Esophagus squamous epithelium (tissue), 5 donors: ENCODE measurements at places on chromosomes 2 and 18.

- H3K4me3 ChIP-seq, result no peak overlapping the region
- no peaks in the 10 kb centered on the region for H3K36me3 ChIP-seq
- no peaks in the 10 kb centered on the region for H3K4me1 ChIP-seq
- no peak overlapping the region for H3K27ac ChIP-seq
- no peaks in the 10 kb centered on the region for H3K27me3 ChIP-seq
Measured at GRCh38 chr2:181304011-181304844, 153.0 kb upstream of the ITGA4 start.

DNA sequence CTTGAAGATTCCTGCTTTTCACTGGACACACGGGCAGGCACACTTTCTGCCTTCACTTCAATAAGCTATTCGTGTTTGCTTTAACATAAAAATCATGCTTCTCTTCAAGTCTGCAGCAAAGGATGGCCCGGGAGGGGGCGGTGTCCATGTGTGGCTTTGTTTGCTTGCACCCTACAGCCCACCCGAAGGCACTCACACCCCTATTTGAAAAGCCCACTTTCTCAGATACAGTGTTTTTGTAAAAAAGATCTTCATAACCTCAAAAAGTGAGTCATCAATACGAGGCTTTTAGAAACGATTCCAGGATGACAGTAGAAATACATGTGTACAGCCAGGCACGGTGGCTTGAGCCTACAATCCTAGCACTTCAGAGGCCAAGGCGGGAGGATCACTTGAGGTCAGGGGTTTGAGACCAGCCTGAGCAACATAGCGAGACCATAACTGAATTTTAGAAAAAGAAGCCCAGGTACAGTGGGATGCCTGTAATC is 36.5 kb upstream of the HPCAL1 start:
- H3K4me1 ChIP-seq, result no peaks in the 10 kb centered on the region
- H3K36me3 ChIP-seq, result no peaks in the 10 kb centered on the region
- H3K4me3 ChIP-seq, result no peak overlapping the region
- H3K27ac ChIP-seq, result no peak overlapping the region
- H3K27me3 ChIP-seq, result no peaks in the 10 kb centered on the region

- DNase-seq, result no peak
- no peaks in the 10 kb centered on the region for H3K36me3 ChIP-seq
- peaks cover 19% of the 10 kb centered on the region for H3K4me1 ChIP-seq
- H3K27ac ChIP-seq, result no peak overlapping the region
- peaks cover 11% of the 10 kb centered on the region for H3K27me3 ChIP-seq
- H3K4me3 ChIP-seq, result no peak overlapping the region
Measured at GRCh38 chr2:231927566-231927890, 1.3 kb upstream of the NPPC start.

DNA sequence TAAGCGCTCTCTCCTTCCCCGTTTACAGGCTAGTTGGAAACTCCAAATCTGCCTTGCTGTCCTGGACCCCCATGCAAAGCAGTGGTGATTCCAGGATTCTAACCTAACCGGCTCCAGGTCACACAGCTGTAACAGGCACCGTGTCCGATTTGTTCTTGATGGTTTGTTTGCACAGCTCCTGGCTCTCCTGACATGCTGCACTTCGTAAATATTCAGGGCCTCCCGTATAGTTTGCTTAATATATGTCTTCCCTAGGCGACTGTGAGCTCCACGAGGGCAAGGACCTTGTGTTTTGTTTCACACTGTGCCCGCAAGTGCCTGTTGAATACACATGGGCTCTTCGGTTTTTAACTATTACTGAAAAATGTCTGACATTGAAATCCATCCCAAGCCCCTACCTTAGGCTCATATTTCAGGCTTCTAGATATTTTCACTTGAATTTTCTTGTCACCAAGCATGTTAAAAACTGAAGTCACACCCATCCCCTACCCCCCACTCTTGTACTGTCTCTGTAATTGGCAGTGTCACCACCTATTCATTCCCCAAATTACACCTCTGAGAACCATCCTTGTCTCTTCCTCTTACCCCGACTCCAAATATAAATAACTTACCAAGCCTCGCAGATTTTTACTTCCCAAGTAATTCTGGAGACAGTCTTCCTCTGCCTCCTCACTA is 1.0 kb upstream of the PUM2 start:
- DNase-seq, result no peak
- H3K4me1 ChIP-seq, result peaks cover 48% of the 10 kb centered on the region
- H3K4me3 ChIP-seq, result peak overlapping the region; percentile 97
- H3K36me3 ChIP-seq, result peaks cover 5% of the 10 kb centered on the region
- H3K27ac ChIP-seq, result peak overlapping the region; percentile 99

DNA sequence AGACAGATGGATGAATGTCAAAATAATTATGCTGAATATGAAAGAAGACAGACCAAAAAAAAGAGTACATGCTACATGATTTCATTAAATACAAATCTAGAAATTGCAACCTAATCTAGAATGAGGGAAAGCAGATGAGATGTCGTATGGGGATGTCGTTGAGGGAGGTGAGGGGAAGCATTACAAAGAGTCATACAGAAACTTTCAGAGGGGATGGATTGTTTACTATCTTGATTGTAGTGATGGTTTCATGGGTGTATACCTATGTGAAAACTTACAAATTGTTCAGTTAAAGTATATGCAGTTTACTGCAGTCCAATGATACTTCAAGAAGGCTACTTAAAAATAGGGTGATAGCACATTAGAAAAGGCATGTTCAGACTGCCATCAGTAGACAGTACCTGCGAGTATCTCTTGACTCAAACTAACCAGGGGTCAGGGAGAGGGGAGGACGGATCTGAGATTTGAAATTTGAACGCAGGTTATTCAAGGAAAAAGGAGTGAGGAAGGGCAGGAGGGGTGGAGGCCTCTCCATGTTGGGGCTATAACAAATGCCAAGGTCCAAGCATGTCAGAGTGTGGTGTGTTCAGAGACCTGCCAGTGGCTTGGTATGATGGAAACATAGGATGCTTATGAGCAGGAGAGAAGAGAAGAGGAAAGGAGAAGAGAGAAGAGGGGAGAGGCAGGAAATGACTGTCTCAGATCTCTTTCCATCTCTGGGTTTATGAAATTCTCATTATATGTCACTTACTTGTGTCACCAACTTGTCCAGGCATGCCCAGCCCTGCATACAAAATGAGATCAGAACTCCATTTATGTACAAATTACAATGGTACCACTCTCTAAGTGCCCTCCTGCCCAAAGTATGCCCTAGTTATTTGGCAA is 257.3 kb upstream of the CXCR4 start:
- no peak for DNase-seq
- H3K36me3 ChIP-seq, result no peaks in the 10 kb centered on the region
- H3K27ac ChIP-seq, result no peak overlapping the region
- no peaks in the 10 kb centered on the region for H3K4me1 ChIP-seq
- H3K27me3 ChIP-seq, result no peaks in the 10 kb centered on the region
- no peak overlapping the region for H3K4me3 ChIP-seq

- H3K4me3 ChIP-seq, result no peak overlapping the region
- H3K27ac ChIP-seq, result no peak overlapping the region
- no peaks in the 10 kb centered on the region for H3K27me3 ChIP-seq
Measured at GRCh38 chr2:69890881-69891280, 2.9 kb upstream of the SNRNP27 start.

DNA sequence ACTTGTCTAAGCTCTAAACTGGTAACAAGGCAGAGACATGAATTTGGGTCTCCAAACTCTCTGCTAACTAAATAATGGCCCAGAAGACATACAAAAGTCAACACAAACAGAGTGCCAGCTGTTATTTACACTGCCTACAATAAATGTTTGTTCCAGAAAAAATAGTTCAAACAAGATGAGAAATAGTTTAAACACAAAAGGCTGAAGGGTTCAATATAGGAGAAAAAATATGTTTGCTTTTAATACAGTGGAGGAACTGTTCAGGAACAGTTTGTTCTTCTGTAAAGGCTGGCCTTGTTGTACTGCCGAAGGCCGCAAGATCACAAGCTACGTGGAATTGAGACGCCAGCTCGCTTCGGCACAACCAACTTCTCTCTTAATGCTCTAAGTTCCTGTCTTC is 74.6 kb downstream of the AFF3 start:
- H3K4me1 ChIP-seq, result no peaks in the 10 kb centered on the region
- no peaks in the 10 kb centered on the region for H3K27me3 ChIP-seq
- H3K27ac ChIP-seq, result no peak overlapping the region

- peak overlapping the region; percentile 95 for H3K27ac ChIP-seq
- H3K4me3 ChIP-seq, result peak overlapping the region; percentile 81
- no peaks in the 10 kb centered on the region for H3K36me3 ChIP-seq
- DNase-seq, result no peak
- H3K4me1 ChIP-seq, result peaks cover 23% of the 10 kb centered on the region
Measured at GRCh38 chr2:100818606-100819369, 1.2 kb upstream of the NPAS2 start.

- no peak overlapping the region for H3K27ac ChIP-seq
- H3K27me3 ChIP-seq, result no peaks in the 10 kb centered on the region
- H3K4me3 ChIP-seq, result no peak overlapping the region
- DNase-seq, result no peak
- H3K36me3 ChIP-seq, result no peaks in the 10 kb centered on the region
Measured at GRCh38 chr2:148218326-148219075, 197.6 kb downstream of the MBD5 start.
